ENCODE measurements at places on chromosomes 16 and 17.

GRCh38 chr16:53528797-53529196 is 25.8 kb upstream of the AKTIP start:
- DNase-seq = no peak

DNA sequence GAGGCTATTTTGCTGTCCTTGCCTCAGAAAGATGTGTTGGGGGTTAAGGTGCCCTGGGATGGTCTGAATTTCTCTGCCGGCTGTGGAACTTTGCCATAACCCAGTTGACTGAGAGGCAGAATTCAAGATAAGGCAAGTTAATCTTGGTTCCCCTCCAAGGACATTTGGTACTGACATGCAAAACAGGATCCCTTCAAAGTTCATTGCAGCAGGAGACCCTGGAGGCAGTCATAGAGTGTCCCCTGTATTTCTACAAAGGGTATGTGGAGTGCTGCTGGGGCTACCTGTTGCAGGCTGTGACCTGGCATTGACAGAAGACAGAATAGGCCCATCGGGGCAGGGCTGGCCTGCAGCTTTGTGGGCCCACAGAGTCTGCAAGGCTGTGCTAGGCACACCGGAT is 135.6 kb upstream of the IRX3 start:
- no peak for DNase-seq

- no peak for DNase-seq
Observed at GRCh38 chr17:31381165-31381668, 10.3 kb upstream of the RAB11FIP4 start.

DNA sequence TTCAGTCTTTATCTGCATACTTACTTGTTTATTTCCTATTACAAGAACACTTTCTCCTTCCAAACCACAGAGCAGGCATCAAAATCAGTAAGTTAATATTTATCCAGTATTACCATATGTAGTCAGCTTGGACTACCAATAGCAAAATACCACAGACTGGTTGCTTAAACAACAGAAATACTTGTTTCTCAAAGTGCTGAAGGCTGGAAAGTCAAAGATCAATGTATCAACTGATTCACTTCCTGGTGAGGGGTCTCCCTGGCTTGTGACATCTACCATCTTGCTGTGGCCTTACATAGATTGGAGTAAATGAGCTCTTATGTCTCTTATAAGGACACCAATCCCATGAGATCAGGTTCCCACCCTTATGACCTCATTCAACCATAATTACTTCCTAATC is 2.6 kb downstream of the STXBP4 start:
- no peak for DNase-seq

- no peak for DNase-seq
Observed at GRCh38 chr17:75683583-75683982, 16.4 kb downstream of the SAP30BP start.

- no peak for DNase-seq
Observed at GRCh38 chr16:12611916-12612597, 191.6 kb downstream of the CPPED1 start.

- no peak for DNase-seq
Observed at GRCh38 chr16:88999457-89000206, 22.6 kb upstream of the CBFA2T3 start.

GRCh38 chr16:30786936-30787612 is at the start of gene ZNF629:
Gene ZNF629 (minus strand): TSS chr16:30787205. CDS start chr16:30784482, 2,723 bp downstream.
- DNase-seq = peak; percentile 54

DNA sequence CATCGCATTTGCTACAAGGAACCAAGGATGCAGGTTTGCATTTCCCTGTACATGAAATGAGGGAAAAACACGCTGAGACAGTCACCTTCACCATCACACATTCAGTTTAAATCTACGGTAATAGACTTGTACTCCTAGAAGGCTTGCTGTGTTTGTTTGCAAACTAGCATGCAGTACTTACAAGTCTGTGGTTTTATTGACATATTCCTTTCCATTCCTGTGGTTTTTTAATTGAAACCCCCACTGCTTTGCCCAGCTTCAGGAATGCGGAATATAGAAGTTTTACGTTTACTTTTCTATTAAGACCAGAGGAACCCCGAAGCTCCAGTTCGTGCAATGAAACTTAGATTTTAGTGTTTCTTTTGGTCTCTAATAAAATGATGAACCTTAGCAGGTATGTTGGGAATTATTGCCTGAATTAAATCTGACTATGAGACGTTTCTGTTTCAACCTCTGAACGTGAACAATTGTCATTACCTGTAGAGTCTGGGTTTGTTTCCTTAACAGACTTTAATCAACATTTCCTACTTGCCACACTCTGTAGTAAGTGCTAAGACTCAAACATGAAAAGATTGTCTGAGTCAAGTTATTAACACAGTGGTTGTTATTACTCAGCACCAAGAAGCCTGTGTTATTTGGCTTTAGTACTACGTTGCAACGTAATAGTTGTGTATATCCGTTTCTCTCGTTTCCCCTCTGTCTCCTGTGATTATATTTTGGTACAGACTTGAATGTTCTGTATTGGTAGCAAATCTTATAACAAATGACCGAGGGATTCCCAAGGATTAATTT is 793.3 kb upstream of the GOT2 start:
- no peak for DNase-seq

DNA sequence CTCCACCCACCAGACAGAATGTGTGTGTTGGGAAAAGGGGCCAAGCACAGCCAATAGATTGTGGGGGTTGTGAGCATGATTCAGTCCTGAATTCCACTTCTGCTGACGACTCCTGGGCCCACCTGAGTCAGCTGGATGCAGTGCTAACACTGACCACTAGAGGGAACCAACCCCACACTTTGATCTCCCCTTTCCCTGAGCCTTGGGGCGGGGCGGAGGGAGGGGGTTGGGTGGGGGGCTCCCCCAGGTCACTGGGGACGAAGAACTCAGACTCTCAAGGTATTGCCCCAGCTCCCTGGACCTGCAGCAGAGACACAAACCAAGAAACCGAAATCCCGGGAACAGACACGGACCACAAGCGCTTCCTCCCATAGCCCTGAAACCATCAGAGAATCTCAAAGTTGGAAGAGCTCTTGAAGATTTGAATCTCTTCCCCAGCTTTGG is 621 bp upstream of the CSHL1 start:
- peak; percentile 48 for DNase-seq

GRCh38 chr16:15749371-15749770 is 99.3 kb downstream of the NDE1 start:
- DNase-seq = no peak

DNA sequence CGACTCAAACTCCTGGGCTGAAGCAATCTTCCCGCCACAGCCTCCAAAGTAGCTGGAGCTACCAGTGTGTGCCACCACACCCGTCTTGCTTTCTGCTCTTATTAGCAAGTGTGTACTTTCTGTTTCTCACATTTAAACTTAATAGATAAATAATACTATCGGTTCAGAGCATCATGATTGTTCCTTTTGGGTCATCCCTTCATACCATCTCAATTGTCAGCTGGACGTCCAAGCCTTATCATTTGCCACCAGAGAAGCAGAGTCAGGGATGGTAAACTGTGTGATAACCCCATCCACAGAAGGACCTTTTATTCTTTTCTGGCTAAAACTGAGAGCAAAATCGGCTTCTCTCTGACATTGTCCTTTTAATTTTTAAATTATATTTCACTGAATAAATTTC is 279.8 kb upstream of the GOT2 start:
- DNase-seq = no peak

DNA sequence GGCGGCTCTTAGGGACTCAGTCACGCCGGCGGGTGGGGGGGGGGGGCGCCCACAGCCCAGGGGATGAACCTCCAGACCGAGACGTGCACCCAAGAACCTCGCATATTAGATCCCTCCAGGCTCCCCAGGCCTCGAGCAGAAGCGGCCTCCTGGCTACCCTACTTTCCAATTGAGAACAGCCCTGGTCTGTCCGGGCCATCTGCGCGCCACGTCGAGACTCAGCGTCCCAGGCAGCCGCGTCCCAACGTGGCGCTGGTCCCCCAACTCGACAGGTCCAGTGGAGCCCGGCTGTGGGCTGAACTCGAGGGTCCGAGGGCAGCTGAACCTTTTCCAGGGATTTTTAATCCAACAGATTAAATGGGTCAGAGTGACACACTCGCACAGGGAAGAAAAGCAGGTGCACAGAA is 2.3 kb upstream of the IRX3 start:
- no peak for DNase-seq

DNA sequence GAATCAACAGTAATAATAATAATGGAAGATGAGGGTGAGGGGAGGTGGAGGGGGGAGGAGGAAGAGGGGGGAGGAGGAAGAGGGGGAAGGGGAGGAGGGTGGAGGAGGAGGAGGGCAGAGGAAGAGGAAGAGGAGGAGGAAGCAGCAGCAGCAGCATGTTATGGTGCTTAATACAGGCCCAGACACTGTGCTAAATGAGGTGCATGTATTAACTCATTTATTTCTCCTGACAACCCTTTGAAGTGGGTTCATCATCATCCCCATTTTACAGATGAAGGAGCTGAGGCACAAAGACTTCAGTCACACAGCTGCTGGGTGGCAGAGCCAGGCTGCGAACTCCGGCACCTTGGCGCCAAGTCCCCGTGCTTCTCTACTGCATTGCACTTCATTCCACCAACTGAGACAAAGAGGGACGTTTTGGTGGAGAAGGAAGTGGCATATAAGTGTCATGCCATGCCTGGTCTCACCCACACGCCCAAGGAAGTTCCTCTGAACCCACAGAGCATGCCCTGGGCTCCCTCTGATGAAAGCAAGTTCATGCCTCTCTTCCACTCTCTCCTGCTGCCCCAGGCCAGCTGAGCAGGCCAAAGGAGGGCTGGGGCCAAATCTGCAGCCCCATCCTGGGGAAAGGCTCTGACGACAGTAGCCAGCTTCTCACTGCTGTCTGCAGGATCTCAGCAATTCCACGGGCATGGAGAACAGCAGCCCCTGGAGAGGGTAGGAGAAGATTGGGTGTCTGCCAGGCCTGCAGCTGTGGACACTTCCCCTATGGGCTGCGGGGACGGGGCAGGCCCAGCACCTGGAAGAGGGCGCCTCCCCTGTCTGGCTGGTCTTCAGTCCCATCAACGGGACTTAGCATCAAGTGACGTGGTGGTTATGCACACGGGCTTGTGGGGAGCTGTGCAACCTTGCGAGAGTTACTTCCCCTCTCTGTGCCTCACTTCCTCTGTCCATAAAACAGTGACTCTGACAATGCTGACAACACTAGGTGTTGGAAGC is 21.8 kb downstream of the XYLT1 start:
- DNase-seq = no peak

- peak; percentile 67 for DNase-seq
Observed at GRCh38 chr16:82169861-82170845, at the start of gene MPHOSPH6. Gene MPHOSPH6 (minus strand): TSS chr16:82170224. CDS start chr16:82170175, 49 bp downstream.

GRCh38 chr17:17935321-17936271 is 36.6 kb downstream of the TOM1L2 start:
- DNase-seq = no peak

DNA sequence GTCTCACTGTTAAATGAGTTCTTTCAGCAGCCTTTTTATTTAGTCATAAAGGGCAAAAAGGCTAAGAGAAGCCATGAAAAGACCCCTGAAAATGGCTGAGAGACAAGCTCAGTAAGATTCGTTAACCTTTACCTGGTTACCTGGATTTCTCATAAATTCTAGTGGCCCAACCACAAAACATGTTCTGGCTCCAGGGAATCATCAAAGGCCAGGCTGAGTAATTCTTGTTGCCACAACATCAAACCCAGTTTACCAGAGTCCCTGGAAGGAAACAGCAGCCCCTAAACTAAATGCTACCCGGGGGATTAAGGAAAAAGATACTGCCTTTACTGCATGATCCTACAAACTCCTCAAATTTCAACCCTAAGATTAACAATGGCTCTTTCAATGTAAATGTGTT is 15.8 kb downstream of the CYTH1 start:
- no peak for DNase-seq

- peak; percentile 57 for DNase-seq
Observed at GRCh38 chr17:57295526-57296023, 39.3 kb downstream of the MSI2 start.

DNA sequence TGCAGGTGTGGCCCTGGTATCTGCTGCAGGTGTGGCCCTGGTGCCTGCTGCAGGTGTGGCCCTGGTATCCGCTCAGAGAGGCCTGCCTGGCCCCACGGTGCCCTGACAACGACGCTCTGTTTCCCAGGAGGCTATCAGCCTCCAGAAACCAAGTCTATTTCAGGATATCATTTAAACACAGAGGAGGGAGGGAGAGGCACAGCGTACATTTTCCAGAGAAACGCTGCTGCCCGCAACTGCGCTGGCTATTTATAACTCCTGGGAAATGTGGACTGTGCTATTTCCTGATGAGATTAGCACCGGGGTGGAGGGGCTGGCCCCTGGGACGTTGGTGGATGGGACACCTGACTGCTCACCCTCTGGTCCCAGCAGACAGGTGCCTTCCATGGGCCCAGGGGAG is 22.5 kb downstream of the TIMM22 start:
- DNase-seq = no peak

DNA sequence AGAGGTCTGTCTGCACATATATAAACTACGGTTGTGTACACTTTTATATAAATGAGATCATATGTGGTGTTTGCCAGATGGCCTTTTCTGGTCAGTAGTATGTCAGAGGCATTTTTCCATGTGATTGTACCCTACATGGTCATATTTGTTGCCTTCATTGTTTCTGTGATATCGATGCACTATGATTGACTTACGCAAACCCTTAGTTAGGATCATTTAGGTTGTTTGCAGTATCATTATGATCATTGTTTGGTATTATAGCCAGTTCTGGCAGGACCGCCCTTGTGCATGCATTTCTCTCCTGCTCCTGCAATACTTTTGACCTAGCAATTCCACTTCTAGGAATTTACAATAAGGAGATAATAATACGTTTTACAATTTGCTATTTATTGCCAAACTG is 169.1 kb downstream of the MSI2 start:
- no peak for DNase-seq

DNA sequence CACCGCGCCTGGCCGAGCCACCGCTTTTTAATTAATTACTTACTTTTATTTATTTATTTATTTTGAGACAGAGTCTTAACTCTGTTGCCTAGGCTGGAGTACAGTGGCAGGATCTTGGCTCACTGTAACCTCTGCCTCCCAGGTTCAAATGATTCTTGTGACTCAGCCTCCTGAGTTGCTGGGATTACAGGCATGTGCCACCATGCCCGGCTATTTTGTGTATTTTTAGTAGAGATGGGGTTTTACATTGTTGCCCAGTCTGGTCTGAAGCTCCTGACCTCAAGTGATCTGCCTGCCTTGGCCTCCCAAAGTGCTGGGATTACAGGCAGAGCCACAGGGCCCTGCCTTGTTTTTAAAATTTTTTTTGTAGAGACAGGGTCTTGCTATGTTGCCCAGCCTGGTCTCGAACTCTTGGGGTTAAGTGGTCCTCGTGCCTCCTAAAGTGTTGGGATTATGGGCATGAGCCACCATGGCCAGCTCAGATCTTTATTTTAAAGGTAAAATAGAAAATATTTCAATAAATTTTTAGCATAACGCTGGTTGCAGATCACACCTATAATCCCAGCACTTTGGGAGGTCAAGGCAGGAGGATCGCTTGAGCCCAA is 18.3 kb upstream of the NUDT16L1 start:
- no peak for DNase-seq

DNA sequence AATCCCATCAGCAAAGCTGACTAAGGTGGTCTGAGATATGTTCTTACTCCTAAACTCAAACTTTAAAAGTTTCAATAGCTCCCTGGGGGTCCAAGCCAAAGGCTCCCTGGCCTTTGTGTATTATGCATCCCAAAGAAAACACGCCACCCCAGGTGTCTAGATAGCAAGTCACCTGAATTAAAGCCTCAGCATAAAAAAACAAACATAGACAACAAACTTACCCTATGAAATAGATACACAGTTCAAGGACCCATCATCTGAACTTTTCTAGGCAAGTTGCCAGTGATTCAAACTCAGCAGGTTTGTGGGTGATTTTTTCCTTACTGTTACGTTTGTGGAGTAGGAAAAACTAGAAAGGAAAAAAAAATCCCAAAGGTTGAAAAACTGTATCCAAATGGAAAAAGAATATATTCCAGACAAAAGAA is 12.5 kb downstream of the CMTM3 start:
- DNase-seq = no peak

Measured in COLO829 (cell line).